Left lung (tissue), 14 donors: ENCODE measurements at places on chromosomes 5 and 9.

- H3K4me3 ChIP-seq, result no peak overlapping the region
- H3K27me3 ChIP-seq, result no peaks in the 10 kb centered on the region
- H3K27ac ChIP-seq, result peak overlapping the region; percentile 22
Measured at GRCh38 chr5:82356808-82357671, 78.9 kb upstream of the RPS23 start.

DNA sequence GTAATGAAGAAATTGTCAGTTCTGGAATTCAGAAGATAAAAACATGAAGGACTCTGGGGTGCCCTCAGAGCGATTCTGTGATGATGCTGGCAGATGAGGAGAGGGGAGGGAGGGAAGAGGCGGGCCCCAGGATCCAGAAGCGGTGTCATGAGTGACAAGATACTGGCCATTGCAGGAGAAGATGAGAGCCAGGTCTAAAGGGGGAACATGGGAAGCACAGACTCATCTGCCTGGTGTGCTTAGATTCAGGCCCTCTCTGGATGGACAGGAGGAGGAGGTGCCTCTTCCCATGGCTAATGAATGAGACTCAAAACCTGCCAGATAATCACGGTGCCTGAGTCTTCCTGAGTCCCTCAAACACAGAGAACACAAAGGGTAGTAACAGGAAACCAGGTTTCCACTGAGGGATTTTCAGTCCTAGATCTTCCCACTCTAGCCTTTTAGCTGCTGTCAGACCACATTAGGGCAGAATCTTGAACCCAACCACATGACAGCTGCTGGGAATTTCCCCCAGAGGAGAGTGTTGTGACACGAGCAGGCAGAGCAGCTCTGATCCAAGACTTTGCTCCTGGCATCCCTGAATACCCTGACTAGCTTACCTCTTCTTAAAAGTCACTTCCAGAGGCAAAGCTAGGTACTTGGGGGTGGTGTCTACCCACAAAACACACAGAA, 28.2 kb upstream of the HSPA9 start:
- DNase-seq, result no peak
- H3K27ac ChIP-seq, result no peak overlapping the region
- peaks cover 33% of the 10 kb centered on the region for H3K4me1 ChIP-seq
- H3K36me3 ChIP-seq, result no peaks in the 10 kb centered on the region
- H3K27me3 ChIP-seq, result no peaks in the 10 kb centered on the region
- H3K4me3 ChIP-seq, result no peak overlapping the region

DNA sequence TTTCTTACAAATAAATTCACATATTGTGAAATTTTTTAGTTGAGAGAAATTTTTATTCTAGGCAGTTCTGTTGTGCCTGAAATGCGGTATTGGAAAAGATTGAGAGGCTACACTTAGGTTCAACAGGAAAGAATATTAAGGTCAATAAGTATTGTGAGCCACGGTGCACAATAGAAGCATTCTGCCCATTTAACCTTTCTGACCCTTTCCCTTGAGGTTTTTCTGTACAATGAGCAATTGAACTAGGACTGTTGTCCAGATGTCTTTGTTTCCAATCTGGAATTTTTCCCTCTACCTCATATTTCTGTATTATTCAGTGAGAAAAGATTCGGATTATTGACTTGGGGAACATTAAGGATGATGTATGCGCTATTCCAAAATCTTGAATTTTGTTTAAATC, 205.2 kb downstream of the NR3C1 start:
- H3K27ac ChIP-seq, result no peak overlapping the region
- no peaks in the 10 kb centered on the region for H3K36me3 ChIP-seq
- H3K27me3 ChIP-seq, result no peaks in the 10 kb centered on the region
- no peak for DNase-seq
- H3K4me1 ChIP-seq, result peaks cover 6% of the 10 kb centered on the region

DNA sequence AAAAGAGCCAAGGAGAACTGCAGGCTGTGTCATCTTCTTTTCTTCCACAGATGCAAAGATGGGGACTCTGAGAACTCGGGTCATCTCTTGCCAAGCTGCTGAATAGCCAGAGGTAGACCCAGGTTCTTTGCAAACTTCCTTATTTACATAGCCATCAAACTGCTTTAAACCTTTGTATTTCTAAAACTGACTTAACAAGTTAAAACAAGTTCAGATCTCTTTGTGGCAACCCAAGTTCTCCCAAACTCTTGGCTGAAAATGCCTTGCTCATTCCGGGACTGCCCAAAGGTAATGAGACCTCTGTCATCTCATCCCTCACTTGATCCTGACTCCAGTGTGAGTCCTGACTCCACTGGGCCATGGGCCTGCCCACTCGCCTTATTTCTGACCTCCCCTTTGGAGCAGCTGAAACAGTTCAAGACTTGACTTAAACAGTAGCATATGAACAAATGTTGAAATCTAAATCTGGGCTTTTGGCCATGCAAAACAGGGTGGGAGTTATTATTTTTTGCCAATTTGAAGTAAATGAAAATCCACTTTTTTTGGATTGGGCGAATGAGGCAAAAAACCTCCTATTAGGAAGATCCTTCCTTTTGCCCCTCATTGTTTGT, 50.6 kb downstream of the FBXL7 start:
- no peak overlapping the region for H3K4me3 ChIP-seq
- peak; percentile 68 for DNase-seq
- H3K4me1 ChIP-seq, result no peaks in the 10 kb centered on the region
- no peaks in the 10 kb centered on the region for H3K27me3 ChIP-seq
- no peaks in the 10 kb centered on the region for H3K36me3 ChIP-seq

DNA sequence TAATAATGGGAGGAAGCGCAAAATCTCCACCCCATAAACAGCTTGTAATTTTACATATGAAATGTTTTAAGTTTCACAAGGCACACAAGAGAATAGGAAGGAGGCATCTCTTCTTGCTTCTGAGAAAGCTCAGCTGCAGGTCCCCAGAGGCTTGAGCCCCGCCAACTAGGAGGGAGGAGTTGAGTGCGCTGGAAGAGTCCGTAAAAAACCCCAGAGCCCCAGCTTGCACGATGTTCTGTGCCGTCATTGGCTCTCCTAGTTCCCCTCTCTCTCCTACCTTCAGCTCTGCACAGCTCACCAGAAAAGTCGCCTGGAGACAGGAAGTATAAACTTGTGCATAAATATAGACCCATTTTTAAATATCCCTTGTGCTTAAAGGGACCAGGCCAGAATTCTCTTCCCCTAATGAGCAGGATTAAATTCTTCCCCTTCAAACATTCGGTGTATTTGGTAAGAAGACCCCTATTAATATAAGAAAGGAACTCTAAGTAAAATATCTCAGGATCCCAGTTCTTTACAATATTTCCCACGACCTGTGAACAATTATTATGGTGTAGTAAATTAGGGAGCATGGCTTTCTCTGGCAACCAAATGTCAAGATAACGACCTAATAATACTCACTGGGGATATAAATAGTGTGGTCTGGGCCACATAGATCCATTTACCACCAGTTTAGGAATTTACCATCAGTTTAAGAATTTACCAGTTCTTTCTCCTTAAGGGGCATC, 13.7 kb downstream of the GLRX start:
- no peaks in the 10 kb centered on the region for H3K27me3 ChIP-seq
- no peaks in the 10 kb centered on the region for H3K36me3 ChIP-seq
- no peak overlapping the region for H3K4me3 ChIP-seq
- peaks cover 58% of the 10 kb centered on the region for H3K4me1 ChIP-seq

- H3K27ac ChIP-seq, result peak overlapping the region; percentile 21
- no peaks in the 10 kb centered on the region for H3K36me3 ChIP-seq
- DNase-seq, result no peak
- H3K4me1 ChIP-seq, result peaks cover 40% of the 10 kb centered on the region
- peak overlapping the region; percentile 85 for H3K4me3 ChIP-seq
Measured at GRCh38 chr9:109011231-109011671, 2.0 kb downstream of the CTNNAL1 start.

DNA sequence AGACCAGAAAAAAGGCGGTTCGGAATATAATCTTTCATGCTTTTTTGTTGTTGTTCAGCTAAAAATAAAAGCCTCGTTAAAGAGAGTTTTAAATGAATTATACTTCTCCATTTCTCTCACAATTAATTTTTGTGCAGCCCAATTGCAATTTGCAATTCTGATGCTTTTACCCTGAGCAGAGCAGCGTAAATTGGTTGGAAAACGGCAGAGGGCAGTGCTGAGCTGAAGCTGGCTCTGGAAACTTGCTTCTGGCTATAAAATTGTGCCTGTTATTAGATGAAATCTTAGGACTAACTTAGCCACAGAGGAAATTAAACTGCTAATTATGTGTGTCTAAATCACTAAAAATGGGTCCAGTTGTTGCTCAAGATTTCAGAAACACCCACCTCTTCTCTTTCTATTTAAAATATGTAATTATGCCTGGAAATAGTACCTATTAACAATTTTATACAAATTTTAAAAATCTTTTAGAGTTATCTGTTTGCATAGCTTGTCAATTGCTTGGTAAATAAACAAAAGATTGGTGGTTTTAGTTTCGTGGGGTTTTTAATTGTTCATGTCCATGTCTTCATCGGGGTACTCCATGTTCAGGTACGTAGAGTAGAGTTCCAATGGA, 441.8 kb upstream of the TLE4 start:
- no peaks in the 10 kb centered on the region for H3K36me3 ChIP-seq
- no peaks in the 10 kb centered on the region for H3K27me3 ChIP-seq
- H3K27ac ChIP-seq, result no peak overlapping the region
- no peak overlapping the region for H3K4me3 ChIP-seq
- DNase-seq, result peak; percentile 73

DNA sequence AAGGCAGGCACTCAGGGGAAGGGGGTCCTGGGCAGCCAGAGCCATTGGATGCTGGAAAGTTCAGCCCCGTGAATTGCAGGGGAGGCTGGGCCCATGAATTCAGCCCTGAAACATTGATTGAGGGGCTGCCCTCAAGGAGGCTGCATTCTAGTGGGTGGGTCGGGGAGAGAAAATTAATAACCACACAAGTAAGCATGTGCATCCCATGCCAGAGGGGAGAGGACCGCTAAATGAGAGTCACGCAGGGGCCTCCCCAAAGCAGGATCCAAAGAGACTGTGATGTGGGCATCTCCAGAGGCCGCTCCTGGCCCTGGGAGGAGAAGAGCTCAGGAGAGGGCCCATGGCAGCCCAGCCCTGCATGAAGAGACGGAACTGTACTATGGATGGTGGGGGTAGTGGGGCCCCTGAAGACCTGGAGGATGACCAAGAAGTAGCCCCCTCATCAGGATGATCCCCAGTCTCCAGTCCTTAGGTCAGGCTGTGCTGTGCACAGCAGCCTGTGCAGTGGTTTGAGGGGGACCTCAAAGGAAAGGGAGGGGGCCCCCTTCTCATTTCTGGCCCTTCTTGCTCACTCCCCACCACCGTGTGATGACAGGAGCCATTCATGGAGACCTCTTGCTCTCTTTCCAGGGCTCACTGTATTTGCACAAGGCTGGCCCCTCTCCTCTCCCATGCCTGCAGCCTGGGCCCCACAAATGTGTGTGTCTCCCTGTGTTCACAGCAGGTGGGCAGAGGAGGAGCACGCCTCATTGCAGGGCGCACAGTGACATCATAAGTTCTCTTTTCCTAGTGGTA, 233.6 kb upstream of the IRX1 start:
- no peaks in the 10 kb centered on the region for H3K36me3 ChIP-seq
- no peaks in the 10 kb centered on the region for H3K4me1 ChIP-seq
- H3K4me3 ChIP-seq, result no peak overlapping the region
- no peak for DNase-seq

GRCh38 chr9:94923326-94924089, 197.0 kb downstream of the AOPEP start:
- no peak overlapping the region for H3K4me3 ChIP-seq
- DNase-seq, result no peak
- no peaks in the 10 kb centered on the region for H3K36me3 ChIP-seq
- H3K27ac ChIP-seq, result peak overlapping the region; percentile 92
- H3K4me1 ChIP-seq, result peaks cover 39% of the 10 kb centered on the region

DNA sequence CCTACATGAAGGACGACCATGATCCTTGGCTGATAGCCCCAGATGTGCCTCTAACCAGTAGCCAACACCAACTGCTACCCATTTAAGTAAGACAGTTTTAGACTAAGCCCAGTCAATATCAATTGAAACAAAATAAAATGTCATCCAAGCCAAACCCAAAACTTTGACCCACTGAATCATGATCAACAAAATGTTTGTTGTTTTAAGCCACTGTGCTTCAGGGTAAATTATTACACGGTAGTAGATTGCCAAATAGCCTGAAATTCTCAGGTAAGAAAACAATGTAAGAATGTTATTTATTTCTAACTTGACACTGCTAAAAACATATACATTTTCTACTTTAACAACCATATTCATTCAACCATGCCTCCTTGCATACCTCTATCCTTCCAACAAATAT, 105.5 kb upstream of the PAPPA start:
- no peaks in the 10 kb centered on the region for H3K36me3 ChIP-seq
- H3K4me1 ChIP-seq, result no peaks in the 10 kb centered on the region

- DNase-seq, result no peak
- no peaks in the 10 kb centered on the region for H3K4me1 ChIP-seq
- no peaks in the 10 kb centered on the region for H3K36me3 ChIP-seq
- H3K27me3 ChIP-seq, result no peaks in the 10 kb centered on the region
- no peak overlapping the region for H3K4me3 ChIP-seq
Measured at GRCh38 chr5:41270423-41271251, 57.3 kb upstream of the C6 start.

DNA sequence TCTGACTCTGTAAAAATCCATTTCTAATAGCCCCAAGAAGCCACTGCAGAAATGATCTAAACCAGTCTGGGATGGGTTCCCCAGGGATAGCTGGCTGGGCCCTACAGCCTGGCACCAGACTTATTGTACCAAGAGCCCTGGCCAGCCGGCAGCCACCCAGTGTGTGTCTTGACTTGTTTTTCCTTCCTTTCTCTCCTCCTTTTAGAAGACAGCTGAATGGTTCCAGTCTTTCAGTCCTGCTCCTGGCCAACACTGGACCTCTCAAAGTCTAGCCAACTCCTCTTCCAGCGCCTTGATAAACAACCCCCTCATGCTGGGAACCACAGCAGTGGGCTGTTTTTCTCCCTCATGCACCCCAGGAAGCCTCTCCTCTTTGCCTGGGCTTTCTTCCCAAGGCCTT, 34.1 kb downstream of the ATOX1 start:
- no peaks in the 10 kb centered on the region for H3K4me1 ChIP-seq
- H3K27me3 ChIP-seq, result no peaks in the 10 kb centered on the region
- DNase-seq, result no peak
- no peak overlapping the region for H3K4me3 ChIP-seq
- H3K36me3 ChIP-seq, result no peaks in the 10 kb centered on the region

DNA sequence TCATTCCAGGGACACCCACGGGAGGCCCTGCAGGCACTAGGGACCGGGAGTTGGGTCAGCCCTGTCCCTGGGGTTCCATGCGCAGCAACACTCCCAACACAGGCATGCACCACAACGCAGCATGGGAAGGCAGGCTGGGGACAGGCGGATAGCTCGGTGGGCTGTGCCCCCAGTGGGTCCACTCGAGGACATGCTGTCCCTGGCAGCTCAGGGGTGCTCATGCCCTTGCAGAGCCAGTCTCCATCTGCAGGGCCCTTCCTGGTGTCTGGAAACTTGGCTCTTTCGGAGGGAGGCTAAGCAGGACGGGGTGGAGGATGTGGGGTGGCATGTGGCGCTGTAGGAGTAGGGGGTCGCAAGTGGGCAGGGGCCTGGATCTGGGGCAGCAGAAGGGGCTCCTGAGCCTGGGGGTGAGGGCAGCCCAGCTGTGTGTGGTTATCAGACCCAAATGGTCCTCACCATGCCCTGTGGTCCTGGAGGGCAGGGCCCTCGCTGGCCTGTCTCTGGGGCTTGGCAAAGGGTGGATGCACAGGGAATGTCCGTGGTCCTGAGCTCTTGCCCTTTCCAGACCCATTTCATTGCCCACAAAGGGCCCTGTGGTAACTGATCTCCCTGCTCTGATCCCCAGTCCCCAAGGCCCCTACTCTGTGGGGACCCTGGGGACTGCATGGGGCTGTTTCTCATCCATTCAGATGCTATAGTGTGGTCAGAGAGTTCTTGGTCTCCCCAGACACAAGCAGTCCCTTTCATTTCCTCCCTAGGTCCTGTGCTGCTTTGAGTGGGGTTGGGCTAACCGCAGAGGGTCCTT, 90.3 kb upstream of the PHYKPL start:
- H3K4me3 ChIP-seq, result no peak overlapping the region
- no peaks in the 10 kb centered on the region for H3K4me1 ChIP-seq
- no peak overlapping the region for H3K27ac ChIP-seq
- peak; percentile 22 for DNase-seq
